ENCODE measurements at places on chromosomes 3 and 15.

- DNase-seq, result peak; percentile 69
Observed at GRCh38 chr3:125480656-125481374, 39.2 kb downstream of the SNX4 start.

DNA sequence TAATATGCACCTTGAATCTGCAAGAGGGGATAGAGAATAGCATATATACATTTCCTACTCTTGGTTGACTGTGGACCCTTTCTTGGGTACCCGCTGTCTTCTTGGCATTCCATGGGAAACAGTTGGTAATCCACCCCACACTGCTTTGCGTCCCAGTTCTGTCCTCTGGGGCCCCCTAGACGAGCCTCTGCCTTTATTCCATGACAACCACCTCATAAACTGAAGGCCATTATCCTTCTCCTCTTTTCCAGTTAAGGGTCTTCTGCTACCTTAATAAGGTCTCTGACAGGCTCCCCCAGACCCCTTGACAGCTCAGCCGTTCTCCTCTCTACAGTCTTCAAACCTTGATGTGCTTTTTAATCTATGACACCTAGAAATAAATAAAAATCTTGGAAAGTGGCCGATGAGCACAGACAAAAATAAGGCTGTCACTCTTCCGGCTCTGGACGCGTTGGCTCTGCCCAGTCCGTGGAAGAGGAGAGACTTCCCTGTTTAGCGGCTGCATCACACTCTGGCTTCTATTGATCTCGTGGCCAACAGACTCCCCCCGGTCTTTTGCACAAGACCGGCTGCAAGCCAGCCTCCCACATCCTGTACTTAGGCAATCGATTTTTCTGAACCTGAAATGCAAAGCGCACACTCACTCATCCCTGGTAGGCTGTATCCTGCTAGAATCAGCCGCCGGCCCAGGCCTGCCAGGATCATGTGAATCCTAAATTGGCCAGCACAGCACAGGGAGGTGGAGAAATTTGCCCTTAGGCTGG, 251.0 kb upstream of the TLE3 start:
- DNase-seq, result no peak

GRCh38 chr3:4589475-4590097, 96.4 kb downstream of the ITPR1 start:
- no peak for DNase-seq

- DNase-seq, result no peak
Observed at GRCh38 chr3:127585163-127585812, 5.2 kb downstream of the TPRA1 start.

DNA sequence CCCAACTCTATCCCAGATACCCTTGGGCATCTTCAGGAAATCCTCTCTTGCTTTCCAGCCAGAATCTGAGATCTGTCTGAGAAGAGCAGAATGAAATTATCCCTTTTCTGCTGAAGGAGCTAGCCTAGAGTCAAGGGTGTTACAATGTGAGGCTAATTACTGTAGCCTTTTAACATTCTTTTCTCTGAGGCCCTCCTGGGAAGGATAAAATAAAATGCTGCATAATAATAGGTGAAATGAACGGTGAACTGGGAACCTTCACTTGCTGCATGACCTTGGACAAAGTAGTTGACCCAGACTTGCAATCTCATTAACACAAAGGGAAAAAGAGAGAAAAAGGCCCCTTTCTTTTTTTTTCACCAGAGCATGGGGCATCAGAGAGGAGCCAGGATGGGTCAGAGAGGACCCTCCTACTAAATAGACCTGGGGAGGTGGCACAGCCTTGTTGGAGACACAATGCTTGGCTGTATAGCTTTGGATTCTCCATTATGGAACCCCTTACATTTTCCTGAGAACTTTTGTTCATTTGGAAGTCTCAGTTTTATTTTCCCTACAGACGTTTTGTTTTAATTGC, 137.0 kb upstream of the LIPC start:
- DNase-seq, result no peak

DNA sequence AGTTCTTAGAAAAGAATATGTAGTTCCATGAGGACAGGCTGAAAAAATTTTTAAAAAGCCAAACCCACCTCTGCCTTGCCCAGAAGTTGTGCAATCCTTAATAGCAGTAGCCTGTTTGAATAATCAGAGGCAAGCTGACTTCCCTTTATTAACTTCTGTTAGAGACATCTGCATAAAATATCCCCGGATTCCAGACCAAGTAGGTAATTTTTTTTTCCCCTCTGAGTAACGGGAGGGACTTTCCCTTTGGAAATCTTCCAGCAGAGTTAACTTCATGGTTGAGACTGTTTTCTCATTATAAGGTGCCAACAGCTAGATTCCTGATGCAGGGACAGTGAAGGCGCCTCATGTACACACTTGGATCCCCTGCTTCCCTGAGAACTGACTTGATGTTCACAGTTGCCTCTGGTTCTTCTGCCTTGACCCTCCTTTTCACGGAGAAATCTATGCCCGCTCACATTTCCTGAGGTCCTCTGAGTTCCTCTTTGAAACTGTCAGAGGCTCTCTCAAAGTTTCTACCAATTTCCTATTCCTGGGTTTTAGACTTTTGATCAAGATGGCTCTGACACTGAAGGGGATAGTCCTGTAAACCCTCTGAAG, 227.6 kb upstream of the BHLHE40 start:
- DNase-seq, result peak; percentile 45

DNA sequence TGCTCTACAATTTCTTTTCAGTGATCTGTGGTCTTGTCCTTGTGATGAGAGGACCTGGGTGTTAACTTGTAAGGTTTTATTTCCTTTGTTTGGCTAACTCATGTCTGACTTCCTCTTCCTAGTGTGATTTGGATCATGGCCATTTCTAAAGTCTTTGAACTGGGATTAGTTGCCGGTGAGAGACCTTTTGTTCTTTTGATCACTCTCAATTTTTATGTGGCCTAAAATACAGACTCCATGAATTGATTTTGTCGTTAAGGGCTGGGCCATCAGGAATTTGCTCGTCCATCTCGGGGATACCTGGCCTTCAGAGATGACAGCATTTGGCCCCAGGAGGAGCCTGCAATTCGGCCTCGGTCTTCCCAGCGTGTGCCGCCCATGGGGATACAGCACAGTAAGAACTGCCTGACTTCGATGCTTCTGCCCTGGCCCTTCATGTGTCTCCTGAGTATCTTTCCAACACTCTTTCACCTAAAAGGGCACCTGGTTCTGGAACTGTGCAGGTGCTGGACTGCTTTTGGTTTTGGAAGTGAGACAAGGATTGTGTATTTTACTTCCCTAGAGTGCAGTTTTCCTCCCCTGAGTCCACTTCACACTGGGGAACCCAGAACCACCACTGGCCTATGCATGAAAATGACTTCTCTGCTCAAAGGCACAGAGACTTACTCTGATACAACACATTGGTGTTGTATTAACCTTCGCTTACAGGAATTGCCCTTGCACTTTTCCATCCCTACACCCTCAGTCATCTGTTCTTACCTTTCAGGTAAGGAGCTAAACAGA, 13.1 kb upstream of the LRRC2 start:
- DNase-seq, result no peak

GRCh38 chr3:164452707-164453106, 625.6 kb downstream of the SI start:
- DNase-seq, result peak; percentile 33

DNA sequence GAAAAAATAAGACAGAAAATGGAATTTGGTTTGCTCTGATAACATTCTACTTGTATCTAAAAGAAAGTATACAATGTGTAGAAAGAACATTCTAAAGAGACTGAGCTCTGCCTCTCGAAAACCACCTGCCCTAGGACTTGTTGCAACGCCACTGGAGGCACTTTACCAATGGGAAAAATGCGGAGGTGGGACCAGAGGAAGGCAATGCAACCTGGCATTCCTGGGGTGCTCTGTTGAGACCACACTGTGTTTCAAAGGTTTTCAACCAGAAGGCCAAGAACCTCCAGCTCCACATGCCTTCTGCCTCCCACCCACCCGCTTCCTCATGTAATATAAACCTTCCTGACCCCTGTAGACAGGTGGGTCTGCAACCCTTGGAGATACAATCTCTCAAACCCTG, 4.5 kb downstream of the PROK2 start:
- DNase-seq, result no peak

GRCh38 chr15:88178631-88179030, 77.9 kb downstream of the NTRK3 start:
- no peak for DNase-seq

DNA sequence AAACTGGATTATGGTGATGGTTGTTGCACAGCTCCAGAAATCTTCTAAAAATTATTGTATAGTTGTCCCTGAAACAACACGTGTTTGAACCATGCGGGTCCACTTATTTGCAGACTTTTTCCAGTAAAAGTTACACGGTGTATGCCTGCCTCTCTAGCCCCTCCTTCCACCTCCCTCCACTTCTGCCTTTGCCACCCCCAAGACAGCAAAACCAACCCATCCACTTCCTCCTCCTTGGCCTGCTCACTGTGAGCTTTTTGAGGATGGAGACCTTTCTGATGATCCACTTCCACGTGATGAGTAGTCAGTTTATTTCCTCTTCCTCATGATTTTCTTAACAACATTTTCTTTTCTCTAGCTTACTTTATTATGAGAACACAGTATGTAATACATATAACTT, 5.4 kb downstream of the CYFIP1 start:
- DNase-seq, result no peak

- DNase-seq, result no peak
Observed at GRCh38 chr3:18556503-18557135, 131.5 kb upstream of the SATB1 start.

DNA sequence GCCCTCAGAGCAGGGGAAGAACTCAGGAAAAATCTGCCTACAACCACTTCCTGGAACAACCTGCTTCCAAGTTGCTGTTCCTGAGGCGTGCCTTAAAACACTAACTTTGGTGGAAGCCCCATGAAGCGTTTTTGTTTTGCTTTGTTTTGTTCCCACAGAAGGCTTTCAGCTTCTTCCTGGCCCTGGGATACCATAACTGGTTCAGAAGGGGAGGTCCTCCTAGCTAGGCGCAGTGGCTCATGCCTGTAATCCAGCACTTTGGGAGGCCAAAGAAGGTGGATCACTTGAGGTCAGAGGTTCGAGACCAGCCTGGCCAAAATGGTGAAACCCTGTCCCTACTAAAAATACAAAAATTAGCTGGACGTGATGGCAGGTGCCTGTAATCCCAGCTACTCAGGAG, 1.2 kb upstream of the IP6K1 start:
- DNase-seq, result no peak

Data from stromal cell of bone marrow (primary cell).